ENCODE measurements at places on chromosomes 4 and X.
A peak's percentile ranks its signal among the peaks of the same experiment; 100 is the strongest.

GRCh38 chr4:26319949-26320537 is 771 bp upstream of the RBPJ start:
- H3K4me1 ChIP-seq, result no peaks in the 10 kb centered on the region
- peak overlapping the region; percentile 87 for H3K4me3 ChIP-seq
- no peak for DNase-seq
- H3K27me3 ChIP-seq, result no peaks in the 10 kb centered on the region

DNA sequence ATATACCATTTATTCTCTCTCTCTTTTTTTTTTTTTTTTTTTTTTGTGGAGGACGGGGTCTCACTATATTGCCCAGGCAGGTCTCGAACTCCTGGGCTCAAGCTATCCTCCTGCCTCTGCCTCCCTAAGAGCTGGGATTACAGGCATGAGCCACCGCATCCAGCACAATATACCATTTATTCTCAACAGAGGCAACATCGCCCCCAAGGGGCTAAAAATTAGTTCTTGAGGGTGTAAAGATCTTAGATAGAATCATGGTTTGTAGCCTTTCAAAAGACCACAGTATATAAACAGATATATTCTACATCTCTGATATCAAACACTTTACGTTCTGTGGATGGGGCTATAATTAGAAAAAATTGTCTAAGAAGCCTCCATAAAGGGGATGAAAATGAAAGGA is 39.8 kb upstream of the TCEAL2 start:
- DNase-seq, result no peak
- H3K27me3 ChIP-seq, result peaks cover 43% of the 10 kb centered on the region
- no peaks in the 10 kb centered on the region for H3K4me1 ChIP-seq

- no peak overlapping the region for H3K27ac ChIP-seq
- H3K36me3 ChIP-seq, result no peaks in the 10 kb centered on the region
- H3K4me3 ChIP-seq, result no peak overlapping the region
- no peaks in the 10 kb centered on the region for H3K4me1 ChIP-seq
- no peaks in the 10 kb centered on the region for H3K27me3 ChIP-seq
Observed at GRCh38 chr4:41734371-41734770, 14.2 kb downstream of the PHOX2B start.

GRCh38 chrX:21725916-21726315 is 32.0 kb downstream of the SMPX start:
- H3K4me1 ChIP-seq, result no peaks in the 10 kb centered on the region
- H3K4me3 ChIP-seq, result no peak overlapping the region

- DNase-seq, result no peak
- no peak overlapping the region for H3K4me3 ChIP-seq
- H3K4me1 ChIP-seq, result no peaks in the 10 kb centered on the region
- H3K36me3 ChIP-seq, result no peaks in the 10 kb centered on the region
Observed at GRCh38 chrX:126272795-126273497, 106.9 kb upstream of the DCAF12L2 start.

- no peak for DNase-seq
- H3K27me3 ChIP-seq, result no peaks in the 10 kb centered on the region
- no peaks in the 10 kb centered on the region for H3K4me1 ChIP-seq
- H3K27ac ChIP-seq, result no peak overlapping the region
- H3K36me3 ChIP-seq, result no peaks in the 10 kb centered on the region
- H3K4me3 ChIP-seq, result no peak overlapping the region
Observed at GRCh38 chrX:6151971-6152370, 76.7 kb downstream of the NLGN4X start.

- peak overlapping the region; percentile 28 for H3K4me3 ChIP-seq
- no peaks in the 10 kb centered on the region for H3K4me1 ChIP-seq
- H3K36me3 ChIP-seq, result no peaks in the 10 kb centered on the region
- peak overlapping the region; percentile 84 for H3K27ac ChIP-seq
Observed at GRCh38 chr4:93730251-93730650, 98.3 kb upstream of the ATOH1 start.

DNA sequence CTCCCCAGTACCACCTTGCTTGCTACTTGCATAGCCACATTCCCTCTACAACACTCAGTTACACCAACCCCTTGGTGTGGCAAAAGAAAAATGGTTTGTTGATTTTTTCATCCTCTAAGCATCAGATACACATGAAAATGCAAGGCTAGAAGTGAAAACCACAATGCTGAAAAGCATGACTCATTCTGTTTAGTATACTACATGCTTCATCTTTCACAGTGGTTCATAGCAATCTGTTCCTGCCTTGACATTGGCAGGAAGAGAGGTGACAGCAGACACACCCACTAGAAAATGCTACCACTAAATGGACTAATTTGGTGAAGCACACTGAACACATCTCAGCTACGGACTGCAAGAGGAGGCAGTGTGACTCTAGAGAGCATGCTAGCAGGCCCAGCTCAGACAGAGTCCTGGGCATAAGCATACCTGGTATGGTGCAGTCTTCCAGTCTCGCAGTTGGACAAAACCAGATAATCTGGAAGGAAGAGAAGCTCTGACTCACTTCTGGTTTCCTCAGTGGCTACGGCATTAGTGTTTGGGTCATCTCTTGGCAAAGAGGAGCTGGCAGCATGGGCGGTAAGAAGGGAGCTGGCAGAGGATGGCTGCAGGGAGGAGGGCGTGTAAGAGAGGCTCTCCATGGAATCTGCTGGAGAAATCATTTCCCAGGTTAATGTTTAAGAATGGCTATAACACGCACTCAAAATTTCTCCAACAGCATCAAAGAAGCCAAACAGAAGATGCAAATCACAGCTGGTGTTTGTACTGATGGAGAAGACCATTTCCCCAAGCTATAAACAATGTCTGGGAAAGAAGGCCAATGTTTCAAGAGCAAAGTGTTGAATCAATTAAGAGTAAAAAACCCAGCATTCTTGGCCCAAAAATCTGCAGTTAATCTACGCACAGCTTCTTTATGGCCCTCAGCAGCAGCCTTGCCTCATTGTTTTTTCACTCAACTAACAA is 37.8 kb downstream of the GAB3 start:
- no peak overlapping the region for H3K4me3 ChIP-seq
- H3K27ac ChIP-seq, result peak overlapping the region; percentile 32
- peaks cover 24% of the 10 kb centered on the region for H3K27me3 ChIP-seq
- H3K4me1 ChIP-seq, result no peaks in the 10 kb centered on the region
- H3K36me3 ChIP-seq, result no peaks in the 10 kb centered on the region
- no peak for DNase-seq

- no peaks in the 10 kb centered on the region for H3K27me3 ChIP-seq
- no peaks in the 10 kb centered on the region for H3K4me1 ChIP-seq
- DNase-seq, result no peak
- H3K27ac ChIP-seq, result no peak overlapping the region
Observed at GRCh38 chr4:145195167-145195952, 15.0 kb upstream of the OTUD4 start.

- no peaks in the 10 kb centered on the region for H3K4me1 ChIP-seq
- no peaks in the 10 kb centered on the region for H3K36me3 ChIP-seq
- no peak for DNase-seq
- H3K27ac ChIP-seq, result peak overlapping the region; percentile 84
Observed at GRCh38 chrX:154730253-154730891, 20.5 kb downstream of the GAB3 start.

DNA sequence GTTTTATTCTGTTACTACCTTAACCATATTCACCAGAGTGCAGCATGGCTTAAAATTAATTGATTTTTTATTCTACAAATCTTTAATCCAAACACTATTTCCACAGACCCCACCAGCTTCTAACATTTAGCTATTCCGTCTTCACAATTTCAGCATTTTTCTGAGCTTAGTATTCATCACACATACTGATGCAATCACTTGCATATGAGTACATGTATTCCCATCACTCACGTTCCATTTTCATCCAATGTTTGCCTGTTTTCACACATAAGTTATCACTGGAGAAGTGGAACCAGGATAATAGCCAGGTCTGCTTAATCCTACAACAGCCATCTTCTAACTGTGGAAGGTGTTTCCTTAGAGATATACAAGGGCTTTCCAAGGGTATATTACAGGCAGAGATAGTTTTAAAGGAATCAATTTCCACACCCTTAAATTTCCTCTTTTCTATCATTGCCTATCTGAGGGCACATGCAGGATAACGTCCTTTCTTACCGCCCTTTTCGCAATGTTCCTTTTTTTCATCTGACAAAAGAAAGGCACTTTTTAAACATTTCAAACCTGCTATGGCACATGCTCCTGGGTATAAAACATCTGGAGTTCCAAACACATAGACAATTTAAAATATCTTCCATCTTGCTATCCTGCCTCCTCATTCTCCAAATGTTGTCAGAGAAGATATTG is 115.8 kb downstream of the CORIN start:
- no peak overlapping the region for H3K27ac ChIP-seq
- H3K4me1 ChIP-seq, result no peaks in the 10 kb centered on the region
- H3K4me3 ChIP-seq, result no peak overlapping the region
- H3K36me3 ChIP-seq, result no peaks in the 10 kb centered on the region
- no peak for DNase-seq

- H3K27ac ChIP-seq, result no peak overlapping the region
- no peaks in the 10 kb centered on the region for H3K4me1 ChIP-seq
- H3K4me3 ChIP-seq, result no peak overlapping the region
Observed at GRCh38 chr4:10380735-10381134, 76.5 kb downstream of the ZNF518B start.

- DNase-seq, result no peak
- H3K36me3 ChIP-seq, result no peaks in the 10 kb centered on the region
- no peak overlapping the region for H3K4me3 ChIP-seq
- H3K27me3 ChIP-seq, result no peaks in the 10 kb centered on the region
- no peak overlapping the region for H3K27ac ChIP-seq
Observed at GRCh38 chr4:150173432-150173861, 95.2 kb downstream of the DCLK2 start.

GRCh38 chr4:72094059-72094797 is 62.4 kb downstream of the NPFFR2 start:
- no peaks in the 10 kb centered on the region for H3K36me3 ChIP-seq
- no peaks in the 10 kb centered on the region for H3K27me3 ChIP-seq
- H3K27ac ChIP-seq, result no peak overlapping the region
- H3K4me1 ChIP-seq, result no peaks in the 10 kb centered on the region
- no peak overlapping the region for H3K4me3 ChIP-seq
- no peak for DNase-seq

DNA sequence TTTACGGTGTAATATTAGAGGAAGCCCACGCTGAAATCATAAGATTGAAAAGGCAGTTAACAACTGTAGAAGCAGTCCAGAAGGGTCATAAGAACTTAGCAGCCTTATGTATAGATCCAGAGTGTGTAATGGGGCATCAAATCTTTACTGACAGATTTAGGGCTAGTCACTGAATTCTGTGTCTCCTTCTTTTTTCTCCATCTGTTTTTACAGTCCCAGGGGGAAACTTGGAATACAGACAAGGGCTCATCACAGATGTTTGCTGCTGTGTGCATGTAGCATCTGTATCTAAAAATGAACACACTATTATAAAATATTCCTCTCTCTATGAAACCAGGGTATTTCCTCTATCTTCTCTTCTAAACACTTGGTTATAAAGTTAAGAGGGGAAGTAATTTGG is 43.9 kb downstream of the CYSLTR1 start:
- H3K4me3 ChIP-seq, result no peak overlapping the region
- no peaks in the 10 kb centered on the region for H3K36me3 ChIP-seq
- no peak overlapping the region for H3K27ac ChIP-seq
- no peaks in the 10 kb centered on the region for H3K4me1 ChIP-seq
- DNase-seq, result no peak

- no peaks in the 10 kb centered on the region for H3K36me3 ChIP-seq
- no peaks in the 10 kb centered on the region for H3K27me3 ChIP-seq
- no peak overlapping the region for H3K4me3 ChIP-seq
- H3K4me1 ChIP-seq, result no peaks in the 10 kb centered on the region
- no peak overlapping the region for H3K27ac ChIP-seq
Observed at GRCh38 chr4:85740431-85740861, 265.5 kb downstream of the ARHGAP24 start.

GRCh38 chr4:24781999-24782745 is 13.2 kb upstream of the SOD3 start:
- H3K4me1 ChIP-seq, result peaks cover 5% of the 10 kb centered on the region
- DNase-seq, result no peak
- no peaks in the 10 kb centered on the region for H3K36me3 ChIP-seq
- H3K27ac ChIP-seq, result peak overlapping the region; percentile 16
- H3K4me3 ChIP-seq, result no peak overlapping the region
- no peaks in the 10 kb centered on the region for H3K27me3 ChIP-seq

- H3K27me3 ChIP-seq, result no peaks in the 10 kb centered on the region
- no peak within 1 kb of the TSS for H3K27ac ChIP-seq
- no peaks in the 10 kb centered on the region for H3K36me3 ChIP-seq
- H3K4me3 ChIP-seq, result no peak within 1 kb of the TSS
- no peak for DNase-seq
- H3K4me1 ChIP-seq, result no peaks in the 10 kb centered on the region
Observed at GRCh38 chr4:68951078-68951805, at the start of gene UGT2A3. Gene UGT2A3, minus strand, starts transcription at chr4:68951804. Its CDS starts 44 bp downstream, at chr4:68951760.

DNA sequence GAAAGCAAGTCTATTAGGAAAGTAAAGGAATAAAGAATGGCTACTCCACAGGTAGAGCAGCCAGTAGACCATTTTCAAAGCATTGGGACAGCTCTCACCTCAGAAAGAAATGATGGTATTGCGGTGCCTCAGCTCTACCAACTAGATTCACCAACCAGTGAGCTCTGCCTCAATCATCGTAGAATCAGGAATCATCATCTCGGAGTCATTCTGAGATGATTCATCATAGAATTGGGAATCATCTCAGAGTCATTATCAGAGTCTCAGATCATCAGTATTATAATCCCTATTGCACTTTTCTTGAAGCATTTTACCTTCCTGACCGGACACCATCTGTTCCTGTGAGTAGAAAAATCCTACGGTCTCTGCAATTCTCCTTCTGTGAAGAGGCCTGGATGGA is 17.5 kb upstream of the SAT1 start:
- H3K27ac ChIP-seq, result no peak overlapping the region
- H3K27me3 ChIP-seq, result no peaks in the 10 kb centered on the region
- H3K4me1 ChIP-seq, result no peaks in the 10 kb centered on the region
- no peak for DNase-seq
- no peaks in the 10 kb centered on the region for H3K36me3 ChIP-seq

DNA sequence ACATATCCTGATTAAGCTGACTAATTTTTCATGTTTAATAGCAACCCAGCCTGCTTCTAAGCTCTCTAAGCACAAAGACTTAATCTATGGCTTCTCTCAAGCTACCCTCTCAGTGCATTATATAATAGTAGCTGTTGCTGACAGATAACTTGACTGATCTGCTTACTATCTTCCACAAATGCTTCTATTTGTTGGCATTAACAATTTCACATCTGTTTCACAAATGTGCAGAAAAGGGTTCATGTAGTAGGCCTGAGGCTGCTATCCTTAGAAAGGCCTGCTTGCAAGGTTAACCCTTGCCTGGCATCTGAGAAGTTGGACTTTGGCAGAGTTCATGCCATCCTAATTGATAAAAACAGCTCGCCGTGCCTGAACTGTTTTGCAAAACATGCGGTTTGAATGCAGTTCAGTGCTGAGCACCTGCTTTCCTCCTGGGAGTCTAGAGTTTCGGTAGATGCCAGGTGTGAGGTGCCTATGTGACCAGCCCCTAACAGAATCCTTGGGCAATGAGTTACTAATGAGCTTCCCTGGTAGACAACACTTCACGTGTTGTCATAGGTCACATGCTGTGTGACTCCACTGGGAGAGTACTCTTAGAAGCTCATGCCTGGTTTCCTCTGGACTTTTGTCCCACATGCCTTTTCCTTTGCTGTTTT is 68.4 kb downstream of the NSG1 start:
- H3K36me3 ChIP-seq, result peaks cover 6% of the 10 kb centered on the region
- no peaks in the 10 kb centered on the region for H3K4me1 ChIP-seq
- no peak overlapping the region for H3K27ac ChIP-seq
- no peak overlapping the region for H3K4me3 ChIP-seq
- no peaks in the 10 kb centered on the region for H3K27me3 ChIP-seq
- DNase-seq, result no peak

Data from breast epithelium (tissue), 4 donors.